ENCODE measurements at places on chromosomes 7 and 10.

- no peak for DNase-seq
These were observed 798 bp downstream of the BLNK start for GRCh38 chr10:96270571-96270970.

DNA sequence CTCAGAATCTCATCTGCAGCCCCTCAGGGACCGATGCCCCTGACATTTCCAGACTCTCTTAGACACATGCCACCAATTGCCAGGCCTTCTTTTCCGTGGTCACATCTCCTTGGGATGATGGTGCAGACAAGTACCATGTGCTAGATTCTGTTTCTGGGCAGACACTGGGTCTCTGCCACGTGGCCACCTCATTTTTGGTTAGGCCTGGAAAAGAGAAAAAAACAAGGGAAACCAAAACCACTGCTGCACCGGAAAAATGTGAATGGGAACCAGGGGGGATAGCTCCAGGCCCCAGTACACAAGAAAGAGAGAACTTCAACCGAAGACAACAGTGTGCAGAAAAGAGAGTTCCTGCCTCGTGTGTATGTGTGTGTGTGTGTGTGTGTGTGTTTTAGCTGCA, 23.0 kb upstream of the MXI1 start:
- no peak for DNase-seq

GRCh38 chr10:71743089-71743838, 23.7 kb upstream of the C10orf105 start:
- DNase-seq = no peak

GRCh38 chr7:105295596-105296352, 92.9 kb downstream of the SRPK2 start:
- no peak for DNase-seq

GRCh38 chr7:91435381-91436059, 171.3 kb downstream of the FZD1 start:
- no peak for DNase-seq

- DNase-seq = no peak
These were observed 1127.0 kb downstream of the DNAJB9 start for GRCh38 chr7:109696723-109697122.

DNA sequence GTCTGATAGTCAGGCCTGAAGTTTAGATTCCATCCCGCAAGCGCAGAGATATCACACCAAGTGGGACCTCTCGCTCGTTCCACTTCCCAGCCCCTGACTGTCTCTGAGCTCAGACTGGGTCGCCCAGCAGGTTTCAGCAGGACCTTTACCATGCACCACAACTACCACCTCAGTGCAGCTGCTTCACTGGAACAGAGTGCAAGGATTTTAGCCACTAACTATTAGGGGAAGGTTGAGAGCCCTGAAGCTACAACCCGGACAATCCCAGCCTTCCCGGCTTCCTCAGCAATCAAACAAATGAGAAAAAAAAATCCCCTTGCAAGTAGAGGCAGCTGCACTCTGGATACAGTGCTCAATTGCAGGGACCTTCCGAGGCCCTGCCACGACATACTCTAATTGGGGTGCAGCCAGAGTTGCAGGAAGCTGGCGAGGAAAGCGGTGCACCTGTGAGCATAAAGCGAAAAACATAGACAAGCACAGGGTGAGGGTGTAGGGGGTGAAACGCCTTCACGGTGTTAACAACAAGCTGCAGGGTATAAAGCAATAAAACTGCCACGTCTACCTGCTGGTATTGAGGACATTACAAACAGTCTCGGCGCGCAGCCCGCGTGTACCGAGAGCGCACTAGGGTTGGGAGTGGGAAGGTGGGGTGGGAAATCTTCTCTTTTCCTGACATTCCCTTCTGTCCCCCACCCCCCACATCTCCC, 2.6 kb upstream of the DLX6 start:
- DNase-seq = no peak

- no peak for DNase-seq
These were observed 1.8 kb downstream of the PON3 start for GRCh38 chr7:95394370-95394769.

GRCh38 chr7:55723621-55723941, 139.0 kb downstream of the SEPTIN14 start:
- DNase-seq = no peak

Data from amygdala (tissue), 56 donors.